ENCODE measurements at places on chromosomes 3 and 15. TPM values are rescaled to one million over a fixed set of nuclear protein-coding genes. Genes with fewer than 3 reads are reported as not detected.

CX3CR1 gene
- total RNA-seq, result 1.7 TPM

CNTN6 gene
- 0.07 TPM for total RNA-seq

DNA sequence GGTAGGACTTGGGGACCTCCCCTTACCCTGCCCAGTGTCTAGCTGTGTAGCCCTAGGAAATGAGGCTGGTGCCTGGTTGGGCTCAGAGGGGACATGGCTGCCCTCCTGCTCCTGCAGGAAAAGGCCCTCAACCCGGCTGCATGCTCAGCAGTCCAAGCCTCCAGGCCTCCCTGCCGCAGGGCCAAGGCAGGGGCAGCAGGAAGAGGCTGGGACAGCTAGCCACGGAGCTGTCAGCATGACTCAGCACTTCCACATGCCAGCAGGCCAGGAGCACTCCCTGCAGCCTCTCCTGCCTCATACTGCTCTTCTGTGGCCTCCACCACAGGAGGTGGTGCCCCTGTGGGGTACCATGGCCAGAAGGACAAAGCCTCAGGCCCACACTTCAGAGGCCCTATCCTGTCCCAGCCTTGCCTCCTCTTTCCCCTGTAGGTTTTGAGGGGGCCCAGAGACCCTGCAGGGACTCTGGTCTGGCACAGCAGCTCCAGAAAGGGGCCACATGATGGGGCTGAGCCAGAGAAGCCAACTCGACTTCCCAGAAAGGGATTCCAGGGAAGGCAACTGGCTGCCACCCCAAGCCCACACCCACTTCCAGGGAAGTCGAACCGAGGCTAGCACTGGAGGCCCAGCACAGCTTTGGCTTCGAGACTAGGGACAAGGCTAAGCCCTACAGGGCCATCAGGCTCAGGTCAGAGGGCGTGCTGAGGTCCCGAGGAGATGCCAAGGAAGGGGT, 19.5 kb downstream of the TKT start:
- DNase-seq, result peak; percentile 84

DNA sequence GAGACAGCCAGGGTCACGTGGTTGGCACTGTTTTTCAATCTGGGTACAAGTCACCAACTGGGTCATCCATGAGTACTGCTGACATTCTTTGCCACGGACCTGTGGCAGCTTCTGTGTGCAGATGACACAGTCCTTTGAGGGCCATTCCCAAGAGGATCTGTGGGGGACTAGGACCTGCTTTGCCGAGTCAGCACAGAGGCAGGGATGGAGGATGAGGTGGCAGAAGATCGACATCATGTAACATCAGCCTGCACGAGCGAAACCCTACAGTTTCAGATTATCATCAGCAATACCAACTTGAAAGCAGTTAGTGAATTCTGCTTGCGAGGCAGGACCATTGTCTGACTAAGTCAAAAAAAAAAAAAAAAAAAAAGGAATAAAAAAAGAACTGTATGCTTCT, 227.7 kb downstream of the FOXP1 start:
- DNase-seq, result no peak

GRCh38 chr15:24067733-24068501, 380.8 kb upstream of the NDN start:
- DNase-seq, result no peak

DNA sequence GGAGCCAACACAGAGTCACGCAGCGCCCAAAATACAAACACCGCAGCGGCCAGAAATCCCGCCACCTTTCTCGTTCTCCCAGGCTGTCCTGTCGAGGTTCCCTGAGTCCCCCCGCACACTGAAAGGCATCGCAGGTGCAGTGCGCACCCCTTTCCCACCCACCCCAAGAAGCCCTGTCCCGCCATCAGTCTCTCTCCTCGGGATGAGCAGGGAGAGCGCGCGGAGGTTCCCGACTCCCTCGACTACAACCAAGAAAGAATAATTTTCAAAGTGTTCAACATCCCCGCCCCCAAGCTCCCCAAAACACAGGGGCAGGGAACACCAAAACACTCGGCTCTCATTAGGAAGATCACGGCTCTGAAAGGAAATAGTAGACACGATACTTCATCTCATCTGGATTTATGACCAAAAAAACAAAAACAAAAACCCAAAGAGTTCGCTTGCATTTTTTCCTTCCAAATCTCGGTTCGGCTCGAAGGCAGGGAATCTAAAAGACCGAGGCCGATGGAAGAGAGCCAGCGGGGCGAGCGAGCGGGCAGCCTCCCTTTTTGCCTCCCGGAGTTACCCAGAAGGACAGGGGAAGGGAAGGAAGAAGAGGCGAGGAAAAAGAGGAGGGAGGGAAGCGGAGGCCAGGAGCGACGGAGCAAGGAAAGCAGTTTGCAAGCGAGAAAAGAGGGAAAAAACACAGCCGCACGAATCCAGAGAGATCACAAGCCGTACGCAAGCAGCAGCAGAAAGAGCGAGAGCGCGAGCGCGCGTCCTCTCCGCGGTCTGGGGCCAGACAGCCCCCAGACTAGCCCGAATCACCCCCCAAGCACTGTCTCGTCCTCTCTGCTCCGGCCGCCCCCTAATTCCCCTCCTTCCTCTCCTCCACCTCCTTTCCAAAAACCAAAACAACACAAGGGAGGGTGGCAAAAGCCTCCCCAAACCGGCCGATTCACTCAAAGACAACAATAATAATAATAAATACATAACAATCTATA, 808 bp downstream of the BCL6 start:
- DNase-seq, result peak; percentile 67

OCA2 gene
- 0.15 TPM for total RNA-seq

All from left ventricle myocardium superior (tissue), 1 donor.